CD4-positive, alpha-beta T cell treated with Interleukin-6 for 4 hours (primary cell): ENCODE measurements at places on chromosomes 16 and 17.

GRCh38 chr16:8510160-8510559 lies 80.2 kb downstream of the TMEM114 start:
- no peak for DNase-seq

DNA sequence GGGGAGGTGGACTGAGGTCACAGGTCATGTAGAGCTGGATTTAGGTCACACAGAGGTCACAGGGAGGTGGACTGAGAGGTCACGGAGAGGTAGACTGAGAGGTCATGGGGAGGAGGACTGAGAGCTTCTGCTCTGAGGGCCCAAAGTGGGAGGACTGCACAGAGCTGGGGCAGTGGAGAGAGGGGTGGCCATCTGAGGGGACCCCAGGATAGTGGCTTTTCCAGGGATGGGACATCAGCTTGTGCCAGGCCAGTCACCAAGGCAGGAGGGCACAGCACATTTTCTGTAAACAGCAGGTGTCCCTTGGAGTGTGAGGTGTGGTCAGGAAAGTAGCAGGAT lies 26.1 kb upstream of the JPT2 start:
- DNase-seq: no peak

DNA sequence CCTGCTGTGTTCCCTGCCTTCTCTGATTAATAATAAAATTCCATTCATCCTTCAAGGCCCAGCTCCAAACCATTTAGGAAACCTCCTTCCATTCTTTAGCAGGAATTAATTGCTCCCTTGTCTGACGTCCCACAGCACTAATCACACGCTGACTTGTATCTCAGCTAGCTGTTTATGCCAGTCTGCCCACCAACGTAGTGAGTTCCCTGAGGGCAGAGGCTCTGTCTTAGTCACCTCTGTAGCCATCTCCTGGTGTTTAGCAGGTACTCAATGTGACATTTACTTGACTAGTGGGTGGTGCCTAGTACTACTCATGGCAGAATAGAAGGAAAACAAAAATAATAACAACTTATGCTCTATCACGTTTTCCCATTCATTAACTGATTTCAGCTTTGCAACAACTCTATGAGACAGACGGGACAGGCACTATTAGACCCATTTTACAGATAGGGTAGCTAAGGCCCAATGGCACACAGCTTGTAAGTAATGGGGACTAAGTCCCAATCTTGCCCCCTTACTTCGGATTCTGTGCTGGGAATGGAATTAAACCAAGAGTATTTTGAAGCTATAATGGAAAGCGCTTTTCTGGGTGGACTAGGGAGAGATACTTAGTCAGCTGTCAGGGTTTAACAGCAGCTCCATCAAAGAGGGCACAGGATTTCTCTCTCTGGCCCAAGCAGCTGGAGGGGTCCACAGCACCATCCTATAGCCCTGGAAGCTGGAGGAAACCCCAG lies 931 bp upstream of the WIPF2 start:
- DNase-seq: no peak

DNA sequence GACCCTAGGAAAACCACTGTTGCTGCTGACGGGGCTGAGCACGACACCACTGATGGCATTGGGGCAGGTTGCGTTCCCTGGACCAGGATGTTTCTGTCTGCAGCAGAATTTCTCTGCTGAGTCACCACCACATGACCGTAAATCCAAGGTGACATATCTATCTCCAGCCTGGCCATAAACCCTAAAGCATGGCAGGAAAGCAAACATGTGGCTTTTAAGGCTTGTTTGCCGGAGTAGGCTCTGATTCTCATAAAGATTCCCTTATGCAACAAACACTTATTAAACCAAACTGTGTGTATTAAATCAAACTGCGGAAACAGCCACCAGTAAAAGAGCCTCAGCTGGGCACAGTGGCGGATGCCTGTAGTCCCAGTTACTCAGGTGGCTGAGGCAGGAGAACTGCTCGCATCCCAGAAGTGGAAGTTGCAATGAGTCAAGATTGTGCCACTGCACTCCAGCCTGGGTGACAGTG lies 17.3 kb downstream of the MPHOSPH6 start:
- no peak for DNase-seq

GRCh38 chr17:13626703-13627102 lies 25.0 kb upstream of the HS3ST3A1 start:
- DNase-seq: no peak

DNA sequence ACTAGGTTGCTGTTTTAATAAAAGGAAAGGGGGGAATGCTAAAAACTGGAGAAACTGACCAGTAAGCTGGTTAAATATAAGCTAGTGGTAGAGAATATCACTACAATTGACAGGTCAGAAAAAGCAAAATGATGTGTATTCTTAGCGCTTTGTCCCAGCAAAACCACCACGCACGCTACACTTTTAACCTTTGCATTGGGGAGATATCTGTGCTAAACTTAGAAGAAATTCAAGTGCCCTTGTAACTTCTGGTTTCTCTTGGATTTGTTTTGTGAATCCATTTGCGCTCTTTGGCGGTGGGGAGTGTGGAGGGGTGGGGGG lies 1.4 kb downstream of the GAN start:
- DNase-seq: no peak

DNA sequence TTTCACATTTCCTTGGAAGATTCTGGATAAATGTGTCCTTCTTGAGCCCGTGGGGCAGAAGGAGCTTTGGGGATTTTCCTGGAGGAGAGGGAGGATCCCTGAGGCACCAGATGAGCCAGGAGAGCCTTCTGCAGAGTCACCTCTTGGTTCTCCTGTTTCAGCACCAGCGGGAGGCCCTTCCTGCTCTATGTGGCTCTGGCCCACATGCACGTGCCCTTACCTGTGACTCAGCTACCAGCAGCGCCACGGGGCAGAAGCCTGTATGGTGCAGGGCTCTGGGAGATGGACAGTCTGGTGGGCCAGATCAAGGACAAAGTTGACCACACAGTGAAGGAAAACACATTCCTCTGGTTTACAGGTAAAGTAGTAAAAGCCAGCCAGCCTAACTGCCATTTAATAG lies 77.1 kb downstream of the ARSG start:
- no peak for DNase-seq

- no peak for DNase-seq
Observed at GRCh38 chr16:77548766-77549165, 113.9 kb upstream of the ADAMTS18 start.
